Stimulated activated CD4-positive, alpha-beta T cell treated with anti-CD3 and anti-CD28 coated beads, Interleukin-1b, Interleukin-23, amount 100 ng/mL, for 24 hours (primary cell): ENCODE measurements at places on chromosomes 12 and 14.

DNA sequence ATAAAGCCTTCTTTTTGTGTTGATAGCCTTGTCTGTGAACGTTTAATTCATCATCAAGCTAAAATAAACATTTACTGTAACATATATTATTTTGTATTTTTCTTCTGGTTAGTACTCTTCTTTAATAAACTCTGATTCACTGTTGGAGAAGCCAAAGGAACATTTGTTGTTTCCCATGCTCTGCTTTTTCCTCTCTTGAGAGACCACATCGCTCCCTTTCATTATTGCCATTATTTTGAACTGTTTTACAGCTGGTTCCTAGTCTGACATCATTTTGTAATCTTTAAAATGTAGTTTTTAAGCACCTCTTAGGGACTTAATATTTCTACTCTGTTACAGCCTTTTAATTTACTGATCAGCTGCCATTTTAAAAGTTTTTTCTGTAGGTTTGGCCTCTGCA is 301.8 kb downstream of the NPAS3 start:
- no peak for DNase-seq

DNA sequence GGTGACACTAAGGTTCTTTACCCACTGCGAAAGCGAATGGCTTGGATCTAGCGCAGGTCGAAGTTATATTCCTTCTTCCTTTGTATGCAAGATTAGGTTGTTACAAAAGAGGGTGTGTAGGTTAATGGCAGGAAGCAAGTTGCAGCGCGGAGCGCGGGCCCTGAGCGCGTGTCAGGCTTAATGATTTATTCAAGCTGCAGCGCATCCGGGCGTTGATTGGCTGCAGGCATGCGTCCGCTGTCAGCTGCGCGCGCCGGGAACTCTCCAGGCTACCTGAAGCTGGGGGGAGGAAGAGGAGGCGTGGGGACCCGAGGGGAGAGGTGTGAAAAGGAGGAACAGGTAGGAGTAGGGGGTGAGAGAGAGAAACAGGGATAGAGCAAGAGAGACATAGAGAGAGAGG is 7.4 kb downstream of the ASCL1 start:
- no peak for DNase-seq

DNA sequence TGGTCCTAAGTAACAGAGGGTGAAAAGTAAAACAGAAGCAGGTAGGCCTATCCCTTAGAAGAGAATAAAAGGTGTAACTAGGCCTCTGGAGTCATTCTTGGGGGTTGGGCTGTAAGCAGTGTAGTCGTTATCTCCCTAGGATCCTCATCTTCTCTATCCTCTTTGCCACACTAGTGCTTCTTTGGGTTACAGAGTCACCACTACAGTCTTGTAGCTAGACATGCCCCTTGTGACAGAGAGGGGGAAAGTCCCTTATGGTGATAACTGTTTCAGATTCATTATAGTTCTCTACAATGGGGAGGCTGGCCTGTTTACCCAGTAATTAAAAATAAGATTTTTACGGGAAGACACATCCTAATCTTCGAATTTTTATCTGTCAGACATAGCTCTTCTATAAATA is 16.4 kb upstream of the SRP54 start:
- DNase-seq, result no peak

- no peak for DNase-seq
Measured at GRCh38 chr12:25280082-25280481, 29.4 kb upstream of the KRAS start.

DNA sequence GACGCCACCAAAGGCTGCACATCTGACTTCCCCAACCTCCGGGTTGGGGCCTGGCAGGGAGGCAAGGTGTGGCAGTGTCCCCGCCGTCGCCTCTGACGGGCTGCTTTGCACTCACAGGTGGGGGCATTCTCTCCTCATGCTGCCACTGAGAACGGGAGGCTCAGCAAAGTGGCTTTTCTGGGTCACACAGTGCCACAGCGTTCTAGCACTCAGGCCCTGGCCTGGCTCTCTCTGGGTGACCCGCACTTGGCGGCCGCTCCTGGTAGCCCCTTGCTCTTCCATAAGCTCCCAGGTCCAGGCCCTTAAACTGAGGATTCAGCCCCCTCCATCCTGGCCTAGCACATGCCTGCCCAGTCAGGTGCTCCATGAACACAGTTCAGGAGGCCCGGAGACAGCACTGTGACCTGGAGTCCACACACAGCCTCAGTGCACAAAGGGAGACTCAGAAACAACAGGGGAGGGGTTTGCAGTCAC is 25.2 kb downstream of the SERPINA1 start:
- no peak for DNase-seq

- no peak for DNase-seq
Measured at GRCh38 chr14:61176686-61177085, 104.5 kb downstream of the TMEM30B start.

DNA sequence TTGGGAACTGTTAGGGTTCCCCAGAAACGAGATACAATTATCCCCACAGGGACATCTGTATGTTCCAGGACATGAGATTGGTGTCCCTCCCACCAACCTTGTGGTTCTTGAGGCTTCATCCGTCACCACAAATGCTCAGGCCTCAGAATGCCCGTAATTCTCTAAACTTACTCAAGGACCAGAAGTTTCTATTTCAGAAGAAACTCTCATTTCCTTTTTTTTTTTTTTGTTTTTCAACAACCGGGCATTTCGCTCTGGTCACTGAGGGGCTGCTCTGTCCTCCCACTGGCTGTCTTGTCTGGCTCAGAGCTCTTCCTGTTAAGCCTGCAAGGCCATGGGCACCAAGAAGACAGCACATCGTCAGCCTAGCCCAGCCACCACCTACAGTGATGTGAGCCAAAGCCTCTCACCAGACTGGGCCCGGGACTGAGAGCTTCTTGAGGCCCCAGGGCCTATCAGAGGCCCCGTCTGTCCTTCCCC is 36.2 kb downstream of the VDR start:
- DNase-seq, result no peak

DNA sequence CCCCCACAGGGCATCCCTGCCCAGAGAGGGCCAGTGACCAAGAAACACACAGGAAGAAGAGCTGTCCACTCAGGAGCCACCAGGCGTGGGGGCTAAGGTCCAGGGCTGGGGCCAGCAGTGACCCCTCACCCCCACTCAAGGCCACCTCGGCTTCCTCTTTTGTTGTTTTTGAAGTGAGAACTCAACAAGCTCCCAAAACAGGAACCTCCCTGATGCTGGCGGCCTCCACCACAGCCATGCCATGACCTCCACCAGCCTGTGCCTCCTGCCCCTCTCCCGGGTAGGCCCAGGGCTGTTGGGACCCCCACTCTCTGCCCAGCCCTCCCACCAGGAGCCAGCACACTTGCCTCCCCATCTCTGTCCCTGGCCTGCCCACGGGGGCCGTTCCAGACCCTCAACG is 7.8 kb downstream of the AKT1 start:
- no peak for DNase-seq

- DNase-seq, result no peak
Measured at GRCh38 chr14:79337761-79338160, 873.5 kb downstream of the DIO2 start.

- DNase-seq, result no peak
Measured at GRCh38 chr12:3537719-3538465, 46.9 kb downstream of the PRMT8 start.

GRCh38 chr14:65153101-65153500 is 50.8 kb upstream of the MAX start:
- no peak for DNase-seq

DNA sequence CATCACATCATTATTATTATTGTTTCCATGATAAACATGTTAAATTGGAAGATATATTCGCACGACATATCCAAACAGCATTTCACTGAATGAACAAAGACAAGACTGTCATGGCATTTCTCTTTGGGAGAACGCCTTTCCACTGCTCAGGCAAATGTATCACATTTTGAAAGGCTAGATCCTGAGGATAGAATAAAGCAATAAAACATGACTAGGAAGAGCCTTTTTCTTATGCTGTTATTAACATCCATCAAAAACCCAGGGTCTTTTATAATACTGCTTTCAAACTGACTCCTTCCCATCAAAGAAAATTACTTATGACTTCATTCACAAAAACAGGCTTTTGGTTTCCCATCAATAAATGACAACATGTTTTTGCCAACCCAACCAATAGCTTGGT is 630.9 kb downstream of the TMTC2 start:
- no peak for DNase-seq

GRCh38 chr12:103877934-103878510 is 37.0 kb upstream of the NT5DC3 start:
- DNase-seq, result peak; percentile 13

- no peak for DNase-seq
Measured at GRCh38 chr12:9793779-9794395, 33.2 kb upstream of the CD69 start.

- no peak for DNase-seq
Measured at GRCh38 chr12:123494124-123494851, 36.3 kb downstream of the SNRNP35 start.

- no peak for DNase-seq
Measured at GRCh38 chr12:64065881-64066451, 156.1 kb downstream of the KICS2 start.

GRCh38 chr14:96730386-96730785 is 66.8 kb upstream of the VRK1 start:
- DNase-seq, result no peak
